ENCODE measurements at places on chromosomes 13 and 19. TPM values are rescaled to one million over a fixed set of nuclear protein-coding genes. Genes with fewer than 3 reads are reported as not detected.

The ZC3H4 gene
- total RNA-seq = 29.4 TPM

The KLK6 gene
- total RNA-seq = not detected

The KIR2DL4 gene
- total RNA-seq = not detected

The LATS2 gene
- total RNA-seq = not detected

The ZNF554 gene
- 4.0 TPM for total RNA-seq

The ZNF544 gene
- total RNA-seq = 129 TPM
